ENCODE measurements at places on chromosomes 7 and 10.

GRCh38 chr7:29105752-29106668 is 40.3 kb downstream of the CPVL start:
- DNase-seq: peak; percentile 64

- DNase-seq: peak; percentile 74
Observed at GRCh38 chr10:71212318-71213126, at the start of gene UNC5B. TSS of gene UNC5B (plus strand) at chr10:71212570. CDS start at chr10:71212986, 416 bp downstream.

- no peak for DNase-seq
Observed at GRCh38 chr7:1219498-1219897, 13.2 kb upstream of the UNCX start.

GRCh38 chr10:2681891-2682290 is 385.5 kb upstream of the PFKP start:
- DNase-seq: no peak

GRCh38 chr10:11636697-11637303 is 25.4 kb upstream of the USP6NL start:
- no peak for DNase-seq

DNA sequence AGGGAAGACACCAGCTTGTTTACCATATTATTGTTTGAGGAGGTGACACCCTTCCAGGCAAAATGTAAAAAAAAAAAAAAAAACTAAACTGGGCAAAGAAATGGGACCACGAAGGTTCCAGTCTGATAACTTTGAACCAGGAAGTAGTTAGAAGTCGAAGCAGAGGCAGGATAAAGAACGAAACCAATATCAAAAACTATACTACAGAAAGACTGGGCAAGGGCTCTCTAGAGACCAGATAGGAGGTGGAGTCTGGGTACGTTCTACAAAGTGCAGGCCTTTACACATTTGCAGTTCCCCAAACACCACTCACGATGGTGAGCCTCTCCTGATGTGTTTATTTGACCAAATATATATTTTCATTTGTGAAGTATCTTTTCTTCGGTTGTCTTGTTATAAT is 125.7 kb upstream of the CDK1 start:
- no peak for DNase-seq

- peak; percentile 12 for DNase-seq
Observed at GRCh38 chr7:107103369-107103768, 58.9 kb downstream of the PRKAR2B start.

GRCh38 chr10:43235070-43235900 is 31.6 kb downstream of the RASGEF1A start:
- DNase-seq: no peak

- no peak for DNase-seq
Observed at GRCh38 chr10:11670381-11670780, 58.9 kb upstream of the USP6NL start.

DNA sequence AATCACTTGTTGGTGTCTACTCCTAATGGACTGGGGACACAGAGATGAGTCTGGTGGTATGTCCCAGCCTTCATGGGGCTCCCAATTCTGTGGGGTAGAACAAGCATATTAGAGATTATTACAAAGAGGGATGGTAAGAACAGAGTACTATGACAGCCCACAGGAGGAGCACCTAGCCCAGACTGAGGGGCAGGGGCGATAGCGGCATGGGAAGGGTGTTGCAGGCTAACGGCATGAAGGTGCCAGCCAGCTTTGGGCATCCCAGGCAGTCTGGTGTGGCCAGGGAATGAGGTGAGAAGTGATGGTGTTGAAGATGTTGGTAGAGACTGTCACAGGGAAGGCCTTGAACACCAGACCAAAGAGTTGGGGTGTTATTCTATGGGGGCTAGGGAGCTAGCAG is 280.0 kb downstream of the RPS24 start:
- DNase-seq: no peak

DNA sequence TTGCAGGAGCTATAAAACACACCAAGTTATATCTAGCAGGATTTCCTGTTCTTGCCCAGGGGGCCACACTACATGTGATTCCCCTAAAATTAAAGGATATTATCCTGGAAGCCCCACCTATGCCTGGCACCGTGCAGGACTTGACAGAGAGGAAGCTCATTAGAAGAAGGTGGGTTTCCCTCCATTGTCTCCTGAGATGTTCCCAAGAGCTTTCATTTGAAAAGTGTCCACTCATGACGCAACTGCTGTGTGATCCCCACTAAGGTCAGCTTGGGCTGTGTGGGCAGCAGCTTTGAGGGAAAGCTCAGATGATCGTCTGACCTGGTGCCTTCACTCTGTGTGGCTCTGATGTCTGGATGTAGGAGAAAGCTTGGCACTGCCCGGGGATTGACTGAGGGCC is 53.5 kb downstream of the RAMP3 start:
- no peak for DNase-seq

GRCh38 chr10:101974091-101974971 is 81.6 kb downstream of the ARMH3 start:
- no peak for DNase-seq

DNA sequence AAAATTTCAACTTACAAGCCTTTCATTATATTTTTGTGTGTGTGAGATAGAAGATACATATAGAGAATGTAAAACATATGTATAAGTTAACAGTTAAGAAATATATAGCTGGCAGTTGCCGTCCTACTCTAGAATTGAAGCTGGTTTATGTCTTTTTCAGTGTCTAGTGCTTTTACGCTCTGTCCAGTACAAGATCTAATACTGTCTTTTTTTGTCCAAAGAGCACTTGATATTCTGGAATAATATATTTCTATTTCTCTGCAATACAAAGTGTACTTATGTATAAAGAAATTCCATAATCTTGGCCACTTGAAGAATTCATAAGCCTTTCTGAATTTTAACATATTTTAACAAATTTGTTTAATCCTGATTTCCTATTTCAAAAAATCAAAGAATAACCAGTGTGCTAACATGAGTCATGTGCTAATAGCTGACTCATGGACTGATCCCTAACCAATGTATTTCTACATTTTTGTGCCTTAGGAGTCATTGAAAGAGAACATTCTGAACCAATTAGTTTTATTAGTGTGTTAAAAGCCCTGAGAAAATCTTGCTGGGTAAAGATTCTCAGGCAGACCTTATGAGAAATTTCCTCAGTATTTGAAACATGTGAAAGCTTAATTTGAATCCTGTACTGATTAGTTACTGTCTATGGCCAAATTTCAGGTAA is 73.2 kb upstream of the CCAR1 start:
- no peak for DNase-seq

- no peak for DNase-seq
Observed at GRCh38 chr10:103716206-103717160, 138.9 kb downstream of the SH3PXD2A start.
